ENCODE measurements at places on chromosomes 4 and X.
A peak's percentile ranks its signal among the peaks of the same experiment; 100 is the strongest.

DNA sequence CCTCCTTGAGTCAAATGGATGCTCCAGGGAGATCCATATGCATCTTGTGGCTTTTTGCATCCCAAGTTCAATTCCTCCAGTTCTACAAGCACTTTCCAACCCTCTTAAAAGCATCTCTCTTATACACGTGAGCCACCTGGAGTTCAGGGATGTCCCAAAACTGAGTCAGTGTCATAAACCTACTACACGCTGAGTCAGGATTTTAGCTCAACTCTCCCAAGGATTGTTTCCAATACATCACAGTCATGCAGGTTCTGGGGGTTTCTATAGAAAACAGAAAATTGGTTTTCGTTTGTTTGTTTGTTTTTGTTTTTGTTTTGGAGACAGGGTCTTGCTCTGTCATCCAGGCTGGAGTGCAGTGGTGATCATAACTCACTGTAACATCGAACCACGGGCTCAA is 25.9 kb upstream of the ESX1 start:
- no peak for DNase-seq

DNA sequence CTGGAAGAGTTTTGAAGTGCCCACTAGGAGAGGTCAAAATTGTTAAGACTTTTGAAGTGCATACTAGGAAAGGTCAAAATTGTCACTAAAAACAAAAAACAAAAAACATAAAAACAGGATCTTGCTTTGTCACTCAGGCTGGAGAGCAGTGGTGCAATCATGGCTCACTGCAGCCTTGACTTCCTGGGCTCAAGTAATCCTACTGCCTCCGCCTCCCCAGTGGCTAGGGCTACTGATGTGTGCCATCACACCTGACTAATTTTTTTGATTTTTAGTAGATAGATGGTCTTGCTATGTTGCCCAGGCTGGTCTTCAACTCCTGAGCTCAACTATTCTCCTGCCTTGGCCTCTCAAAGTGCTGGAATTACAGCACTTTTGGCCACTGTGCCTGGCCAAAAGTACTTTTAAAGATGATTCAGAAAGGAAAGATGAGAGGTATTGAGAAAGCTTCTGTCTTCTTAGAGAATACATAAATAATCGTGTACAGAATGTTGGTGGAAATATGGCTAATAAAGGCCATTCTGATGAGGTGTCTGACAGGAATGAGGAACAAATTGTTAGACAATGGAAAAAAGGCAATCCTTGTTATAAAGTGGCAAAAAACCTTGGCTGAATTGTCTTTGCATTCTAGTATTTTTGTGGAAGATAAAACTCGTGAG is 43.3 kb upstream of the STX18 start:
- DNase-seq = no peak

DNA sequence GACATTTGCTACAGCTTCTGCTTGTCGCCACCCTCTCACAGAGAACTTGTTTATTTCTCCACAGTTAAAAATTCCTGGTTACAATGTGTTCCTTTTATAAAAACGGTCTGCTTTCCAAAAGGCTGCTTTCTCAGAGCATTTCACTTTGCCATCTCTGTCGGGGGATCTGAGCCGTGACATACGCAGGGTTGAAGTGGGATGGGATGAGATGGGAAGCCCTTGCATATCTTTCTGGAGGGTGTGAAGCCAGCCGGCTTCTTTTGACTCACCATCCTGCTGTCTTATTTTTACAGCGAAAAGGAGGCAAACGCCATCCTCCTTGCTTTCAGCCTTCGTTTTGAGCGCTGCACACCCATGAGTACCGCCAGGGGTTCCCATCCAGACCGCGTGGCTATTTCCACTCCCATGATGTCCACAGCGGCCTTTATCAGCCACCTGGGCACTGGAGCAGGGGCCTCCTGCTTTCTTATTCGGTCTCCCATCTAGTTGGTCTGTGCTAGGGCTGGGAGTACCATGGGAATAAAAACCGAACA is 99.8 kb upstream of the GATB start:
- no peak for DNase-seq

- peak; percentile 44 for DNase-seq
These were observed 390.9 kb downstream of the TEX13C start for GRCh38 chrX:125710403-125711062.

- no peak for DNase-seq
These were observed 251.8 kb upstream of the FTHL17 start for GRCh38 chrX:31323658-31324057.

- no peak for DNase-seq
These were observed 469.8 kb downstream of the PCDH7 start for GRCh38 chr4:31189938-31190337.

DNA sequence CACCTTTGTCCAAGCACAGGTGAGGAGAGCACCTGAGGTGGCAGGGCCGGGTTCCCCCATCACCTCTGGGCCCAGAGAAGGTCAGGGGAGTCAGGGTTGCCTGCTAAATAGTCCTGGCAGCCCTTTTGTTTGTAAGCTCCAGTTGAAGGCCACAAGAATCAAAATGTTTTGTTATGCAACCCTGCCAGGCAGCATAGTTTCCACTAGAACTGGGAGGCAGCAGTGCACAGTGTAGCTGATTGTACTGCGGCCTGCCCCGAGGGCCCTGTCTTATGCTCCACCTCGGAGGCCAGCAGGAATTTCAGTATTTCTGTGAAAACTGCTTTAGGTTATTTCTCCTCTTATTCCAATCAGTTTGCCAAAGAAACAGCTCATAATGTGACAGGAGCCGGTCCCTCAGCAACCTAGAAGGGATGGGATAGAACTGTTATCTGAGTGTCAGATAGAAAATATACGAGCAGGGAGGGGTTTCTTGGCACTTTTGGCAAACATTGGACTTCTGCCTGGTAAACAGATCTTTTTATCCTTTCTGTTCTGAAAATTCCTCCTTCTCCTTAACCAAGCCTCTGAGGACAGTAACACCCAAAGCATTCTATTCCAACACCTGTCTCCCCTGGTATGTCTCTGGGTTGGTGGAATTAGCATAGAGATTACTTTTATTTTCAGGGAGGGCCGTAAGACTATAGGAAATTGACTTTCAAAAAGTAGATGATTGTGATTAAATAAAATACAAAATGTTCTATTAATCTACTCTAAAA is 93.6 kb downstream of the LNX1 start:
- no peak for DNase-seq

GRCh38 chr4:98749206-98749605 is 90.8 kb upstream of the TSPAN5 start:
- no peak for DNase-seq

- DNase-seq = no peak
These were observed 225.8 kb downstream of the DMD start for GRCh38 chrX:32985544-32985943.

GRCh38 chrX:111168314-111168713 is 72.3 kb downstream of the PAK3 start:
- DNase-seq = no peak

DNA sequence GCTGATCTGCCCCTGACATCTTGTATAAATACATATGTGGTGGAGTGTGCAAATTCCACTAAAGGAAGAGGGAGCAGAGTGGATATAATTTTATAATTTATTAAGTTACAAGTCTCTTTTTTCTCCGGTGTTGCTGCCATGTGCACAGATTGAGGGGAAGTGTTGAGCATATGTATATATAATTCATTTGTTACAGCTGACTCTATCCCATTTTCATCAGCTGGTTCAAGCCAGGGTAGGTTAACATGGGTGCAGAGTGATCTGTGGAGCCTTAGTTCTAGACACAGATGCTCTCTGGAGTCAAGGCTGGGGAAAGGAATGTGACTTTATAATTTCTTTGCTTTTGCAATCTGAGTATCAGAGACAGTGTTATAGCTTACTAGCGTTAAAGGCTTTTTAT is 103.5 kb downstream of the WWC2 start:
- no peak for DNase-seq

GRCh38 chrX:22666441-22666840 is 333.3 kb upstream of the DDX53 start:
- DNase-seq = no peak

GRCh38 chr4:153684971-153685371 is 891 bp downstream of the TLR2 start:
- no peak for DNase-seq

GRCh38 chr4:98482503-98482846 is 175.9 kb downstream of the TSPAN5 start:
- no peak for DNase-seq

DNA sequence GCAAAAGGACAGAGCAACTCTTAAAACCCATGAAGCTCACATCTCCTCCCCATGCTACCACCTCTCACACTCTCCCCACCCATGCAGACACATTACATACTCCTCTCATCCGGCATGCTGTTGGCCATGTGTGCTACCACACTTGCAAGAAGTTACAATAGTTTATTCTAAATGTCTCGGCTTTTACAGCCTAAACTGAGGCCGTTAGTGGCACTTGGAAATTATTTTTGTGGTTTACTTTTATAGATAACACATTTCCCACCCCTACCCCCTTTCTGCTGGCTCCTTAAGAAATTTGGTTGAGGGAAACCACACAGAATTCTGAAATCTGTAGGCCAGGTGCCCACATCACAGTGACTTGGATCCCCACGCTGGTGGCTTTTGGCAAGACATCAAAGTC is 141.1 kb upstream of the HHIP start:
- no peak for DNase-seq

DNA sequence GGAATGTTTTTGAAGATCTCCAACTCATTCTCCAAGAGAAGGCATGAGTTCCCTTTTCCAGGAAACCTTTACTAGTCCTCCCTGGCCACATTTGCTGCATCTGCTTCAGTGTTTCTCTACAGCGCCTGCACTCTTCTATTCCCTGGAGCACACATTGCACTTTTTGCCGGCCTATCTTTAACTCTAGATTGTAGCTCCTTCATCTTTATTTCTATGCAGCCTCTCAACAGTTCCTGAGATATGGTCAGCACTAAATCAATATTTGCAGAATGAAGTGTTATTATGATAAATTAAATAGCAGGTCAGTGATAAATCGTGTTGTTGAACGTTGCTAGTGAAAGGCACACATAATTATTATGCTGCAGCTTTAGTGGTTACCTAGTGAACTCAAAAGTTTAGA is 88.3 kb downstream of the VCX3A start:
- DNase-seq = no peak

DNA sequence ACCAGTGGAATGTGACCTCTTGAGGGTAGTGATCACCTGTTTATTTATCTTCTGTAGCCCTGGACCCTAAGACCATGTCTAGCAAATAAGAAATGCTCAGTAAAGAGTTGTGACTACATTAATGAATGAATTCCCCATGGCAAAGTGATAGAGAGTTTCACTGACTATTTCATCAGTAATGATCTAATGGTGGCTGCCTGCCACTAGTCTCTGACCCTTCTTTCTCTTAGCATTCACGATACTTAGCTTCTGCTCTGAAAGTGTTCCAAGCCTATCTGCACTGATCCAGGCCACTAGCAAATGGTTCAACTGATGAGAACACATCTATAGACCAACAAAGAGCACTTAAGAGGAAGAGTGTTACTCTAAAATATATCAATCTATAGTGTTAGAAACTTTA is 50.0 kb upstream of the RASGEF1B start:
- no peak for DNase-seq

DNA sequence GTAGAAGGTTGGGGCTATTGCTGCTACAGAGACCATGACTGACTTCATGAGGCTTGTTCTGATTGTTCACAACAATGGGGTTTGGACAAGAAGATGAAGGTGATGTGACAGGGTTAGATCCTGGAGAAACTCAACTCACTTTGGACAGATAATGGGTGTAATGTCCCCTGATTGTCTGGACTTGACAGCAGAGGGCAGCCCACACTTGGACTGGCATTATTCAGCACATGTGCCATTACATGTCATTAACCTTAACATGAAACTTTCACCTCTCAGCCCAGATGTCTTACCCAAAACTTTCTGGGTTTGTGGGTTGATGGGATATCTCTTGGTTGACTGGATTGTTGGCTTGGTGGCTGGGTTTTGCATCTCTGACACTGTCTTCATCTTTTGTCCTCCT is 101.5 kb downstream of the MXRA5 start:
- DNase-seq = no peak

GRCh38 chr4:184596617-184597185 is 52.5 kb downstream of the CASP3 start:
- DNase-seq = no peak

DNA sequence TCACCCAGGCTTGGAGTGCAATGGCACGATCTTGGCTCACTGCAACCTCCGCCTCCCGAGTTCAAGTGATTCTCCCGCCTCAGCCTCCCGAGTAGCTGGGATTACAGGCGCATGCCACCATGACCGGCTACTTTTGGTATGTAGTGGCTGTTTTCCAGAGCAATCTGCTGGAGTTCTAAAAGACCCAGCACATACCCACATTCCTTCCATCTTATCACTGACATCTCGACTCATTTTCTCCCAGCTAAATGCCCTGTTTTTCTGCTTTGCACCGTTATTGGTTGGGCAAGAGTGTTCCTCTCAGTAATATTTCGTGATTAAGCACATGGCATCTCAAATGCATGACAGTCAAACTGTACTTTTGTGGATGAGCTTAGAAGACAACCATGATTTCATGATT is 53.7 kb downstream of the PRKX start:
- no peak for DNase-seq

GRCh38 chr4:145216535-145216934 is 36.1 kb upstream of the OTUD4 start:
- no peak for DNase-seq

- DNase-seq = peak; percentile 82
These were observed 854 bp downstream of the RNF113A start for GRCh38 chrX:119870626-119871131.

GRCh38 chr4:42641656-42642055 is 15.2 kb downstream of the ATP8A1 start:
- DNase-seq = no peak

DNA sequence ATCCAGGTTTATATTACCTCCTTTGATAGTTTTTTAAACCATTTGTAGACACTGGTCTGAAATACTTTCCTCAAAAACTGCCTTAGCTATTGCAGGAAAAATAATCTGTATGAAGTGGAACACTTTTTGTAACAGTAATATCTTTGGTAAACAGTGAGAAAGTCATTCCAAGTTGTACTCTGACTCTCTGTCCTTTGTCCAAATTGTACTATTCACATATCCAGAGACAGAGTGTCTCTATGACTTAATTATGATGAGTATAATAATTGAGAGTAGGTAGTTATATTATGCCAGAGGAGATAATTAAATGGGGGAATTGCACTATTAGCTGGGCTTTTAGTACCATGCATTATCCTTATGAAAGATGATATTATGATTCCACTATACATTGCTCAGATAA is 112.6 kb upstream of the LCORL start:
- no peak for DNase-seq
